CD4-positive, alpha-beta T cell treated with Interferon alpha-2 for 1 hour (primary cell): ENCODE measurements at places on chromosomes 11 and 22.

DNA sequence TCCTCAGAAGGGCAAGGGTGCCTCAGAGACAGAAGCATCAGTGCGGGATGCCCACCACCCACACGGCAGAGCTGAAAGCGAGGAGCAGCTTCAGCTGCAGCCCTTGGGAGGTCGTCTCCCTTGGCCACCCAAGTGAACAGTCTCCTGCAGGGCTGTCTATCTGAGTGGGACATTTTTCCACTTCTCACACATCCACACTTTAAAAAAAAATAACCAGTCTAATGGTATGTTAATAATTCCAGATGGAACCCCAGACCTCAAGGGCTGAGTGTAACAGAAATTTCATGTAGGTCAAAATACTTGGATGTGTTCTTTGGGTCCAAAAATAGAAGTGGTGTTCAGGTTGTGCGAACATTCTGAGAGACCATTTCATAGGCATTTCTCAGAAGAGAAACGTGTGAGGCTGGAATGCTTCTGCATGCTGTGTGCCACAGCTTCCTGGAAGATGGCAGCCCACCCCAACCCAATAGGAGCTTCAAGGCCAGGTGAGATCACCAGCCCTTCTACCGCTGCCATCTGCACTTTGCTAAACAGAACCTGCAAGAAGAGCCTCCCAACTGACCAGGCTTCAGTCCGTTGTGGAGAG is 623.2 kb downstream of the OPCML start:
- no peak for DNase-seq

- DNase-seq: no peak
Measured at GRCh38 chr11:7457211-7457610, 28.1 kb upstream of the OLFML1 start.

DNA sequence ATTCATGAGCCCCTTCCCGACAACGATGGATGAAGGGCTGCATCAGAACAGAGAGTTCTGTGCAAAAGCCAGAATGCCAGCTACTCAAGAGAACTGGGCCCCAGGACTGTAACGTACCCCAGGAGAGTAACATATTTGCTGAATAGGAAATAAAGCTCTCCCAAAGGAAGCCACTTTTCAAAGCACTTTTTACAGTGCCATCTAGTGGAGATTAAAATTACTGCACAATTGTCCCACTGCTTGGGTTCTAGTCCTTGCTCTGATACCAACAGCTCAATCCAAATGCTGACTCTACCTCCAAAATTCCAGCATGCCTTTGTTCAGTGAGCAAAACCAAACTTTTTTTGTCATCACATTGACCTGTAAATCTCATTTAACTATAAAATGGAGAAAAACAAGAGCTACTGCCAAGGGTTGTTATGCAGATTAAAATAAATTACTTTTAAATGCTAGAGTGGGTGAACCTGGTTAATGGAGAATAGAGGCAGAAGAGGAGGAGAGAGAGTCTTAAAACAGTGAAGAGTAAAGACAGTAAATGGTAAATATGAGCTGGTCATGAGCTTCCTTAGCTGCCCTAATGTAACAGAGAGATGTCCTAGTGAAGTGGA is 87.6 kb upstream of the FSHB start:
- peak; percentile 35 for DNase-seq

GRCh38 chr11:1494650-1495049 is 8.1 kb upstream of the MOB2 start:
- DNase-seq: no peak

DNA sequence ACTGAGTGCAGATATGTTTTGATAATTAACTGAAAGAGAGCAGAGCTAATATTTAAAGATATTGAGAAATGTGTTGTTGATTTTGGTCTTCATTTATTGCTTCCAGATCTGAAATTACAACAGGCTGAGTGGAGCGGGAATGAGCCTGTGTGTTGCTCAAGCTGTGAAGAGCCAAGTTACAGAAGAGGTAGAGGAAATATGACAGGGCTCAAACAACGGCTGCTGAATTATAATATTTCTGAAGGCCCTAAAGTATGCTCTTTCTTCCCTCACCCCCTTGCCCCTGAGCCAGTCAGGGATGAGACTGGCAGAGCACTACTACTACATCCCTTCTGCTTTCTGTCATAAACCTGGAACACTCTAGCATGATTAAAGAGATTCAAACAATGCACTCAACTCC is 115.6 kb downstream of the FANCF start:
- DNase-seq: no peak

GRCh38 chr11:119680541-119681360 is 48.2 kb downstream of the NECTIN1 start:
- no peak for DNase-seq

DNA sequence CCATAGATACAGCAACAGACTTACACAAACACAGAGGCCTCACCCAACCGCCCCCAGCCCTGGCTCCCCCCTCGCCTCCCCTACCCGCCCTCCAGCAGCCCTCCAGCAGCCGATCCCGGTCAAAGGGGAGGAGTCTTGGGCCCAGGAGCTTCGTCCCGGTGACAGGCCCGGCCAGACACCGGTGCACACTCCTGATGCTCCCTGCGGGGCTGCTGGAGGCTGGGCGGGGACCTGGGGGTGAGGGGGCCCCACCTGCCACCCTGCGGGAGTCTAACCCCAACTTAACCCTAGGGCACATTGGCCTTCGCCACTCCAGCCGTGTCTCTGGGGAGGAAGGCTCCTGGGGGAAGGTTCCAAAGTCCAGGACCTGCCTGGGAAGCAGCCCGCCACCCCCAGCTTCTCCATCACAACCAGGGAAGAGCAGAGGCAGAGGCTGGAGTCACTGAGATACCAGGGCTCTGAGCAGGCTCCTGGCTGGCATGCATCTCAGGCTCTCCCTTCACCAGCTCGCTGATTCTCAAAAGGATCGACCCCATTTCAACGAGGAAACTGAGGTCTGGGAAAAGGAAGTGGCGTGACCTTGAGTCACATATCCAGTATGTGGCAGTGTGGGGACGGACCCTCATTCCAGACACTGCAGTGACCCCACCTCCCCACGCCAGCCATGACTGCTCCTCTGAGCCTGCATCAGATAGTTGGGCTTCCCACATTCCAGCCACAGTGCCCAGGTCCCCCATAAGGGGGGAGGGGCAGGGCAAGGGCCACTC is 14.4 kb downstream of the BCL9L start:
- no peak for DNase-seq

GRCh38 chr11:70656252-70656651 is 257.9 kb downstream of the CTTN start:
- DNase-seq: no peak

GRCh38 chr11:118899706-118900360 is 16.1 kb downstream of the CXCR5 start:
- no peak for DNase-seq
